ENCODE measurements at places on chromosomes 13 and 19.

- no peak for DNase-seq
Measured at GRCh38 chr19:33767898-33768413, 28.7 kb upstream of the KCTD15 start.

DNA sequence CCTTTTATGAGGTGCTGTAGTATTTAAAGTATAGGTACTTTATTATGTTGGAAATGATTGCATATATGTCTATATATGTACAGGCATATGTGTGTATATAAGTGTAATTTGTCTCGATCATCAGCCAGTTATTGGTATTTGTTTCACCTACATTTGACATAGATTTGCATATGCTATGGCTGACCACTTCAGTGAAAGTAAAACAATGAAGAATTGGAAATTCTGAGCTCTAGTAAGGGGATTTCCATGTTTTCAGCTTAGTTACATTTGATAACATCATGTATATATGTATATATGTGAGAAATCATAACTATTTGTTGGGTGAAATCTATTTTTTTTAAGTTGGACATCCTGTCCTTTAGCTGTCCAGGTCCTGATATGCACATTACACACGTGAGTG lies 1303.9 kb downstream of the EFNB2 start:
- DNase-seq, result no peak

DNA sequence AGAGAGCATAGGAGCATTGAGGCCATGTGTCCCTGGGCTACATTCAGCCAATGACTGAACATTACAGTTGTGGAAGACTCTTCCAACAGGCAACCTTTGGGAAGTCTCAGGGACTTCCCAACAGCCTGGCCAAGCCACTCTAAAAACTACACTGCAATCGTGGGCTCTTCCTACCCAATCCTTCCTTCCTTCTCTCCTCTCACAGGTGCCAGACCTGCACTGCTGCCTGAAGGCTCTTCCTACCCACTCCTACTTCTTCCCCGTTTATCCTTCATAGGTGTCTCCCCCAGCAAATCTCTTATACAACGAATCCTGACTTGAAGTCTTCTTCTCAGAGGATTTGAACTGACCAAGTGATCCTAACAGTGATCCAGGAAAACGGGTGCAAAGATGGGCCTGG lies 47.1 kb upstream of the MBNL2 start:
- no peak for DNase-seq

GRCh38 chr19:6692027-6692426 lies 22.1 kb upstream of the TNFSF14 start:
- no peak for DNase-seq

DNA sequence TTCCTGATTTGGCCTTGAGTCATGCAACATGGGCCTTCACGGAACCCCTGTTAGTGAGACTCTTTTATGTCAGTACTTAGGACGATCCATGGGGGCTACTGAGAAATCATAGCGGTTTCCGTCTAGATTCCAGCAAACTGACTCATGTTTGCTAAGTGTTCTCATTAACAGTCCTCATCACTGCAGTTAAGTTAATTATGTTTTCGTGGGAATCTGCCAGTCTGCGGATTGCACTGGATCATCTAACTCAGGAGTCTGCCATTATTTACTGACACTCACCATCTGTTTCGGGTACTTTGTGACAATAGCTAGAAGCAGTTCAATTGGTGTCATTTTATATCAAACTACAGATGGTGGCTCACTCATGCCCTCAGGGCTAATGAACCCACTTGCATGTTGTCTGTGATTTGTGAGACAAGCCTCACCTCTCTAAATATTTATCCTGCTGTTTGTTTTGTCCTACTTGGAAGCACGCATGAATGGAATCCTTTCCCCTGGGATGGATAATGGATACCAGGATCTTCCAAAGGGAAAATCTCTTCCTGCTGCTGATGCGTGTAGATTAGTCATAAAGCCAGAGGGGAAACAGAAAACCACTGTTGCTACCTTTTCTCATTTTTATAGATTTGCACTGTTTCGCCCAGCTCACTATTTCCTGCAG lies 61.8 kb downstream of the RAB20 start:
- DNase-seq, result no peak

DNA sequence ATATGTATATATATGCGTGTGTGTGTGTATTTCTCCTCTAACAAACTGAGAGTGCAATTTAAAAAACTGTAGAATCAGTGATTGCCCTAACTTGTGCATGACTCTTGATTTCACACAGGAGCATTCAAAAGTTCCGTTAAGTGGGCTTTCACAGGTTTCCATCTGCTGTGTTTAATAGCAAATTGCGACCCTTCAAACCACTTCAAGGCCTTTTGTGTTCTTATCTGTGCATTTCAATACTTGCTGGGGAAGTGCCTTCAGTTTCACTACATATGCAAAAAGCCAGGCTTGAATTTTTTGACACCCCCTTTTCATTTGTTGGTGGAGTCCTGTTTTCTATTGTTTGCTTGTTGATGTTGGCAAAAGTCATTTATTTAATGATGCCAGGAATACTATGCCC lies 158.0 kb downstream of the TM9SF2 start:
- DNase-seq, result no peak

- DNase-seq, result no peak
Measured at GRCh38 chr13:94329754-94330551, 149.5 kb downstream of the DCT start.

GRCh38 chr19:6062961-6063575 lies 47.2 kb downstream of the RFX2 start:
- no peak for DNase-seq

- no peak for DNase-seq
Measured at GRCh38 chr13:46489586-46490023, 63.4 kb upstream of the LRCH1 start.

DNA sequence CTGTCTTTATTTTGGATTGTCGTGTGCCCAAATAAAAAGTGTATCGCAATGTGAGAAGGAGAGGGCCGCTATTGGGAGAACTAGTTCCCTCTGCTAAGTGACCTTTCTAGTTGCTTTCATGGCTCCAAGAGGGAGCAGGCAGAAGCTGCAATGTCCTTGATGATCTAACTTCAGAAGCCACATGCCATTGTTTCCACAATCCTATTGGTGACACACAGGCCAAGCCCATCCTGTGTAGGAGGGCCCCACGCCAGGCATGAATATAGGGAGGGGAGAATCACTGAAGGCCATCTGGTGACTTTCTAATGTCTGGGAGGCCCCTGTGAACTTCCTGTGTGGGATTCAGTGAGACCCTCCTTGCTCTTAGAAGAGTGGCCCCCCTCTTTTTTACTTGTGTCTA lies 47.8 kb upstream of the KPNA3 start:
- DNase-seq, result no peak

DNA sequence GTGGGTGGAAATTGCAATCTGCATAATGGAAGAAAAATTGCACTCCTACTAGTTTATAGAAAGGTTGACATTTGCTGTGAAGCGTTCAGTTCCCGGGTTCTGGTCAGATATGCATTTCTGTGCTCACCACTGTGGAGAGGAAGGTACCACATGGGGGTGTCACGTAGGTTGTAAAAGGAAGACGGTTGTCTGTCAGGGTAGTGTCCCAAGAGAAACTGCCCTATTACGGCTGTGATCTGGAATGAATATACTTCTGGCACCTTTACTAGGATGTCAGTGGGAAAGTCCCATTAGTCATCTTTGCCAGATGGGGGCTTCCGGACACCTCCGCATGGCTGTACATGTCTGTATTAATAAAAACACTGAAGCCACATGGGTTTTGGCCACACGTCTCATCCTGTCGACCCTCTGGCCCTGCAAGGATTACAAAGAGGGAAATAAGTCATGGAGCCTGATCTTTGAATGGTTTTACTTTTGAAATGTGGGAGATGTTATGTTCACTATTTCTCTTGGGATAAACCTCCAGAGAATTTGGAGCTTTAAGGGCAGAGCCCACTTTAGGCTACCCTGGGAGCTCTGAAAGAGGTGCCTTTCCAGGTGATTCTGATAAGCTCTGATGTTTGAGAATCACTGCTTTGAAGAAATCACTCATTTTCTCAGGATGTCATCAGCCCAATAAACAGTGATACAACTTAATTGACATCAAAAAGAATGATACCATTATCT lies 133.9 kb downstream of the AKAP11 start:
- DNase-seq, result no peak

DNA sequence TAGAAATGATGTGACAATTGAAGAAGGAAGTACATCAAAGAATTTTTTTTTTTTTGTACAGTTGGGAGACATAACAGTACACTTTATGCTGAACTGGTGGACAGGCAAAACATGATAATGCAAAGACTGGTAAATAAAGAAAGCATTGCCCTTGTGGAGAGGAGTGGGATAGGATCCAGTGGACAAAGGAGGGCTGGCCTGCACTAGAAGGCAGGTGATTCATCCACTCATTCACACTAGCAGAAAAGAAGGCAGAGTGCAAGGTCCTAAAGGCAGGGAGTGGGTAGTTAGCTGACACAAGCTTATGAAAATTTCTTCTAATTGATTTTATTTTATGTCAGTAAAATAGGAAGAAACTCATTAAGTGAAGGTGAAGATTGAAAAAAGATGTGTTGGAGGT lies 17.6 kb upstream of the NALCN start:
- no peak for DNase-seq

- no peak for DNase-seq
Measured at GRCh38 chr13:63304497-63304896, 1888.8 kb upstream of the PCDH20 start.

GRCh38 chr13:68597641-68598040 lies 1367.5 kb upstream of the PCDH9 start:
- no peak for DNase-seq

GRCh38 chr19:6204212-6204611 lies 68.7 kb downstream of the ACSBG2 start:
- DNase-seq, result no peak

- DNase-seq, result no peak
Measured at GRCh38 chr19:7977021-7977722, 28.3 kb downstream of the ELAVL1 start.

- DNase-seq, result no peak
Measured at GRCh38 chr13:95420501-95420900, 119.2 kb upstream of the ABCC4 start.

DNA sequence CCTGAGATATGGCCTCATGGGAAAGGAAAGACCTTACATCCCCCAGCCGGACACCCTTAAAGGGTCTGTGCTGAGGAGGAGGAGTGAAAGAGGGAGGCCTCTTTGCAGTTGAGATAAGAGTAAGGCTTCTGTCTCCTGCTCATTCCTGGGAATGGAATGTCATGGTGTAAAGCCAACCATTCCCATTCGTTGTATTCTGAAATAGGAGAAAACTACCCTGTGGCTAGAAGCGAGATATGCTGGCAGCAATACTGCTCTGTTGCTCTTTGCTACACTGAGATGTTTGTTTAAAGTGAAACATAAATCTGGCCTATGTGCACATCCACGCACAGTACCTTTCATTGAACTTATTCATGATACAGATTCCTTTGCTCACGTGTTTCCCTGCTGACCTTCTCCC lies 783 bp upstream of the ZNF587B start:
- no peak for DNase-seq

- DNase-seq, result no peak
Measured at GRCh38 chr19:37251308-37252229, 33.6 kb downstream of the ZNF383 start.

DNA sequence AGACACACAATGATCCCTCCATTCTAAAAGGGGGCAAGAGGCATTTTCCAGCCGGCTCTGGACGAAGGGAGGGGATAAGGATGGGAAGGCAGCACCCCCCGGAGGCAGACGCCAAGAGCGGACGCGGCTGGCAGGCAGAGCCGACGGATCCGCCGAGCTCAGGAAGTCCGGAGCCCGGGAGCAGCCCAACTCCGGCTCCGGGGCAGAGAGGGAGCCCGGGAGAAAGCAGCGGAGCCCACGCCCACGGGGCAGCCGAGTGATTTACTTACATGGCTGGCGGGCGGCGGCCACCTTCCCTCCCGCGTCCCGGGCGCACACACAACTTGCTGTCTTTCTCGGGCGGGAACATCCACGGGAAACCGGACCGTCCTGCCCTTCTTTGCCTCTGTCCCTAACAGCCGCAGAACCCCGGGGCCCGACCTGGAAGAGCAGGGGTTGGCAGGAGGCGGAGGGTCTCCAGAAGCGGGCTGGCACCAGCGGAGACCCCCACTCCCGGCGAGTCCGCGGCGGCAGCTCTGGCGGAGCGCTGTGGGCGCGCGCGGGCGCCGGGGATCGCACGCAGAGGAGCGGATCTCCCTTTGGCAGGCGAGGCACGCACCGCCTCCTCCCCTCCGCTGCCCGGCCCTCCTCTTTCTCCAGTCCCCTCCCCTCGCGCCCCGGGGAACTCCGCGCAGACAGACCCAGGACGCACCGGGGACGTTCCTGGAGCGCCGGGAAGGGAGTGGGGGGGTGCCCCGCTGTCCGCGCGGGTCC lies at the start of gene LHFPL6:
Gene LHFPL6, minus strand, starts transcription at position 580 of the 753 bp plus-strand sequence.
- DNase-seq, result peak; percentile 76

- no peak for DNase-seq
Measured at GRCh38 chr13:105272660-105273631, 1262.5 kb downstream of the EFNB2 start.

DNA sequence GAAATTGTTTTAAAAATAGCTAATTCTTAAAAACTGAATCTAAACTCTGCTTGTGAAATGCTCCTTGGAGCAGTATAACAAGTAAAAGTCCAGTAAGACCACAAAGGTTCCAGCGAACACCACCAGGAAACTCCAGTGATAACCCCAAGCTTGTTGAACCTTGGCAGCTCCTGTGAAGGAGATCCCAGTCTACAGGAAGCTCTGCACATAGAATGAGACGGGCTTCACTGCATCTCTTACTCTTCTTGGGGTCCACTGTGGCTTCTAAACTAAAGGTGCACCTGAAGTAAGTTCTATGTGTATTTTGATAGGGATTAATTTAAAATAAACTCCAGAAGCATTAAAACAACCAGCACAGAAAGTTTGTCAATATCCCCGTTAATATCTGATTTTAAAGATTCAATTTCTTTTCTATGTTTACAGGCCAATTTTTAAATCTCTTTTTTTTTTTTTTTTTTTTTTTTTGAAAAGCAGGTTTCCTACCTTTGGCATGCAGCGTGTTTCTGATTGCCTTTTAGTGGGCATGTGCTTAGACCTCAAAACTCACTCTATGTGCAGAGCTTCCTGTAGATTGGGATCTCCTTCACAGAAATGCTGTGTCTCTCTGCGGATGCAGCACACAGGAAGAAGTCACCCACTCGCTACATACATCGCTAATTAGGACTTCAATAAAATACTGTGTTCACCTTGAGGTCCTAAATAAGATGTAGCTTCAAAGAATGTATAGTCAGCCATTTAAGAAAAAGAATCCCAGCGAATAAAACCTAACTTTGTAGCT lies 508.5 kb downstream of the KLF12 start:
- no peak for DNase-seq

- DNase-seq, result no peak
Measured at GRCh38 chr19:4260613-4261191, 13.8 kb downstream of the YJU2 start.

All from NCI-H526 treated with DMSO at 0.1 percent for 48 hours (cell line).